ENCODE measurements at places on chromosomes 11 and 22.

DNA sequence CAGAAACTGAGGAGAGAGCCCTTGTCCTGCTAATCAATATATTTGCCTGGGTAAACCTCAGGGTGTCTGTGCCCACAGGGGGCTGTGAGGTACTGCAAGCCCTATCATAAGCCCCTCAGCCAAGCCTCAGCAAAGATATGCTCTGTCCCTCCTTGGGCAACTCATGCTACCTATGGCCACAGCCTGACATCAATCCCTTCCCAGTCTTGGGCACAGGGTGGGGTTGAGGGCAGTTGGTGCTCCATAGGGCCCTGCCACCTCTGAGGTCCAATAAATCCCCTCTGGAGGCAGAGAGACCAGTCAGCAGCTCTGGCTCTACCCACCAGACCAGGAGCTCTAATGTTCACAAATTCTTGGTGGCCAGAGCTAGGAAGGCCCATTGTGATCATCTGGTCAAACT is 23.8 kb downstream of the TPBGL start:
- DNase-seq, result no peak

DNA sequence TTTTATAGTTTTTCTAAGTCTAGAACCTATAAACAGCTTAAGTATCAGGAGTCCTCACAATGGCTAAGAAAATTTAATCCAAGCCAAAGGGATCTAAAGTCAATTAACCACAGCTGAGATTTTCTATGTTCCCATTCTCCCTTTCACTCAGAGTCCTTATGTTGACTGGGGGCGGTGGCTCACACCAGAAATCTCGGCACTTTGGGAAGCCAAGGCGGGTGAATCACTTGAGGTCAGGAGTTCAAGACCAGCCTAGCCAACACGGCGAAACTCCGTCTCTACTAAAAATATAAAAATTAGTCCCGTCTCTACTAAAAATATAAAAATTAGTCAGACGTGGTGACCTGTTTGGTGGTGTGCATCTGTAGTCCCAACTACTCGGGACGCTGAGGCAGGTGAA is 6.9 kb downstream of the RDX start:
- no peak for DNase-seq

GRCh38 chr11:46047520-46047919 is 73.7 kb downstream of the PHF21A start:
- DNase-seq, result no peak

DNA sequence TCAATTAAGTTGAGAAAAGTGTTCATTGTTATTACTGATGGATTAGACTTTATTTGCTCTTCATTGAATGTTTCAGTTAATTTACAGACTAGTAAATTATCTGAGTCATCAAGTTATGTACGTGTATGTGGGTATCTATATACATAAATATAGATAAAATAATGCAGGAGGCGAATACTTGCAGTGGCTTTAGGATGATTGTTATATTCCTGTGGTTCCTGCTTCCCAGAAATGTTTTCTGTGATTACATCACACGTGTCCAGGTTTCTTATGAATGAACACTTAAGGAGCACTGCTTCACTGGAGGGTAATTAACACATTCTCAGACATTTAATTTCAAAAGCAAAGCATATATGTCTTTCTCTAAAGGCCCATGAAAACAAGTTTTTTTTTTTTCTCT is 28.4 kb downstream of the YAP1 start:
- no peak for DNase-seq

GRCh38 chr11:107276077-107276476 is 181.5 kb downstream of the CWF19L2 start:
- DNase-seq, result no peak

DNA sequence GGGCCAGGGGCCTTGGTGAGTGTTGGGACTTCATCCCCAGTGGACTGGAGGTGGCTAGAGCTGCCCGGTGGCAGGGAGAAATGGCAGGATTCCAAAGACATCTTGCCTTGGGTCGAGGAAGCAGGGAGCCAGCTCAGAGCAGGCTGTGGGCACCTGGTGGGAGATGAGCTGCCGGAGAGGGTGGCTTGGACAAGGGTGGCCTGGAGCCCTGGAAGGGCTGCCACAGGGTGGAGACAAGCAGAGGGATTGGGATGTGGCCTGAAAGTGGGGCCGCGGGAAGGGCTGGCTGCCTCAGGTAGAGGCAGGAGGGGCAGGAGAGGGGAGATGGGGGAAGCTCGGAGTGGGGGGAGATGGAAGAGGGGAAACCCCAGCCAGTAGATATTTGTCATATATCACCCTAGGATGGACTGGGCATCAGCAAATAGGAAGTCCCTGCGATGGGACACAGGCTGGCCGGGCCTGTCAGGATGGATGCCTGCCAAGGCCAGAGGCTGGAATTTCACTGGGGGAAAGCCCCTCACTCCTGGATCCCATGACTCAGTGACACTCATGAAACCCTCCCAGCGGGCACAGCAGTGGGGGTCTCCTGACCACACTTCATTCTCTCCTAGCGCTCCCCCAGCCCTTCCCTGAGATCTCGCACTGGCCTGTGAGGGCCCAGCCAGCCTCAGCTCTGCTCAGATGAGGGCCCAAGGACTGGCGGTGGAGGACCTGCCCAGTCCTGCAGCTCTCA is 72.0 kb upstream of the SHISAL1 start:
- DNase-seq, result no peak

DNA sequence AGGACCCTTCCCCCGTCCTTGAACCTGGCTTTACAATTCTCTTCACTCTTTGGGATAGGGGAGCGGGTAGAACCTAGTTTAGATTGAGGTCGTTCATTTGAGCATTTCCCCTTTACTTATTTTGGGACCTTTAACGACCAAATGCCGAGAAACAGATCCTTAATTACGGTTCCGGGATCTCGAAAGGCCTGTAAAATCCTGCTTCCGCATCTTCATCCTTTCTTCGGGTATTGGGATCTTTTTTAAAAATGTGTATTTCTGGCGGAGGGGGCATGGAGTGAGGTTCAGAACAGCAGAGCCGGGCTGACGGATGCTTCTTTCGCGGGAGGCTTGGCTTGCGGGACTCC is 395 bp upstream of the HIPK3 start:
- no peak for DNase-seq

DNA sequence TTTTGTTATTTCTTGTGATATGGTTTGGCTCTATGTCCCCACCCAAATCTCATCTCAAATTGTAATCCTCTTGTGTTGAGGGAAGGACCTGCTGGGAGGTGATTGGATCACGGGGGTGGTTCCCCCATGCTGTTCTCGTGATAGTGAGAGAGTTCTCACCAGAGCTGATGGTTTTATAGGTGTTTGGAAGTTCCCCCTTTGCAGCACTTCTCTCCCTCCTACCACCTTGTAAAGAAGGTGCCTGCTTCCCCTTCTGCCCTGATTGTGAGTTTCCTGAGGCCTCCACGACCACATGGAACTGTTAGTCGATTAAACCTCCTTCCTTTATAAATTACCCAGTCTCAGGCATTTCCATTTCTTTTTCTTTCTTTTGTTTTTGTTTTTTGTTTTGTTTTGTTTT is 24.4 kb upstream of the SIK2 start:
- DNase-seq, result no peak

DNA sequence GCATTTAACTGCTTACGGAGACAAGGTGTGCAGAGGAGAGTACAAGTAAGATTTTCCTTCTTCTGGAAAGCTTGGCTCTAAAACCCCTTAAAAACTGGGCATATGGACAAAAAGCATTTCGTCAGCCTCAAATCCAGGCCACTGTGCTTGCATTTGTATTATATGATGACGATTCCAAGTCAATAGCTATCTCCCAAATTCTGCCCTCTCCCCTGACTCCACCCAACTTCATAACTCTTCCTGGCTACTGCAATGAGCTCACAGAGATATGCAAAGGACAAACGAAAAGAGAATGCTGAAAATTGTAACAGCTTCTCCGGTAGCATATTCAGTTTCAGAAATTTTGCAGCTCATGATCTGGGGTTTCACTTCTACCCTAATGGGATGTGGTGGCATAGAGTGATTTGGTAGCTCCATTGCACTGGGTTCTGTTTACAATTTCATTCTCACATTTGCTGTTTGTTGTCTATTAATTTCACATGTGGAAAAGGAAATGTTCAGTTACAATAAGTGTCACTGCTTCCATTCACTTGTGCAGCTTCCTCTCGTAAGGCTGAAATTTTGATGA is 45.6 kb upstream of the CHRM4 start:
- no peak for DNase-seq

- no peak for DNase-seq
Measured at GRCh38 chr11:72591023-72591422, 83.2 kb downstream of the PDE2A start.

GRCh38 chr22:44074337-44074984 is 50.4 kb downstream of the PARVB start:
- peak; percentile 74 for DNase-seq

- DNase-seq, result no peak
Measured at GRCh38 chr11:64757549-64758329, 2.0 kb downstream of the PYGM start.

DNA sequence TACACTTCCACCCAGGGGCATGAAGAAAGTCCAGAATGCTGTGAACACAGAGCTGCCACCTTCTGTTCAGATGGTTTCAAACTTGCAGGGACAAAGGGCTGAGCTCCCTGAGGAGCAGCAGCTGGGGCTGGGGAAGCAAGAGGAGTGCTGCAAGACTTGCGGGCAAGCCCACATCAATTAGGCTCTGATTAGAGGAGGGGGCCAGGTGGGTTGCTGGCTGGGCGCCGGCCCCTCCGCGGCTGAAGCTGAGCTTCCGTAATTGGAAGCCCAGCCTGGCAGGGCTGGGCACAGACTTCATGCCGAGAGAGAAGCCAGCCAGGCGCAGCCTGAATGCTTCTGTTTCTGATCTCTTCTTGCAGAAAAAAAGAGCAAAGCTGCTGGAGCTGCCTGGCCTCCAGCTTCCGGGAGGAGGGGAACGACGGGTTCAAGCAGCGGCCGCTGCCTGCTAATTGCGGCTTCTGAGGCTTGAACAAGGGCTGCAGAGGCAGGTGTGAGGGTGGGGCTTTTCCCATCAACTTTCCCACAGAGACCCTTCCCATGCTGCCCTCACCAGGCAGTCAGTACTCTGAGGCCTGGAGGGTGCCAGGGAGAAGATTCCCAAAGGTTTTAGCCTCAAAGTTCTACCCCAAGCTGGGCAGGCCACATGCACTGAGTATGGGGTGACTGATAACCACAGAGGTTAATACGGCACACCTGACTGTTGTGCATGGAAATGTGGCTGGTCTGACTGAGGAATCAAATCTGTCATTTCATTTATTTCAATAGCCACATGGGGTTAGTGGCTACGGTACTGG is 91.1 kb upstream of the LMO1 start:
- no peak for DNase-seq

- DNase-seq, result no peak
Measured at GRCh38 chr11:69530278-69531070, 49.0 kb downstream of the LINC01488 start.

DNA sequence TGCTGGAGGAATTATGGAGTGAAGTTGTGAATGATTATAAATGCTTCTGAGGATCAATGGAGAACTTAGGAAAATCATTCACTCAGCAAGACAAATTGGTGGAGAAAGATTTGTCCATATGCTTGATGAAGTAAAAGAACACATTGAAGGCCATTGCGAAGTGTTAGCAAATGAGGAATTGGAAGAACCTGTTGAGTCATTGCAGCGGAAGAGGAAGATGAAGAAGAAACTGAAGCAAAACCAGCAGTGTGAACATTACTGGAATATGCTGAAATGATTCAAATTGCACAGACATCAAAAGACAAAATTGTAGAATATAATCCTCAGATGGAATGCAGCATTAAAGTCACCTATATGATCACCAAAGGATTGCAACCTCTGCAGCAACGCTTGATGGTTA is 168.1 kb downstream of the ADAMTS15 start:
- no peak for DNase-seq

DNA sequence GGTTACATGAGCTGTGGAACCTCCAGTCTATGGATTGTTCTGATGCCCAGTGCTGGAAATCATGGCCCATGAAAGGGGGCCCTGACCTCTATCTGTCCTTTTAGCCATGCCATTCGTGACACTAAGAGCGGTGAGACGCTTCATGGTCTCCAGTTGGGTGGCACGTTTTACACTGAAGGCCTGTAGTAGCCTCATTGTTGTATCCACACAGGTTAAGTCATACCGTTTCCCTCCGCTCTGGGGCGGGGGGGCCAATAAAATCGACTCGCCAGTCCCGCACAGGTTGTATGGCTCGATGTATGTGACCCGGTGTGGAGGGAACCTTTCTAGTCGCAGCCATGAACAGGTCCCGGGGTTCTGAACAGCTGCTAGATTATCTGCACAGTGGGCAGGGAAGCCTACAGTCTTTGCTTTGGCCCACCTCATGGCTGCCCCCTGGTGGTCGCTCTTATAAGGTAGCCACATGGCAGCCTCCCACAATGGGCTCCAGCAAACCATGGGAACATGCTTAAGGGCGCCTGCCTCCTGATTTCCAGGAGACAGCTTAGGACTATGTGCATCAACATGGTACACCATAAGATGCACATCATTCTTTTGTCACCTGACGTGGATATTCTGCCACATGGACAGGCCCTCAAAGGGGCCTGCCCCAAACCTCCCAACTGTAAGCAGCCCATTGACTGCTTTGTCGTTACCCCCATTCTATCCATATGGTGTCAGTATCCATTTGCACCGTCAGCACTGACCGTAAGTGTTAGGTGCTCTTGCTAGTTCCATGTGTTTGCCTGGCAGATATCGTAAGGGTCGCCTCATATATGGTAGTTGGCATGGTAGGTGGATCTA is 19.7 kb upstream of the APOL3 start:
- peak; percentile 89 for DNase-seq

- DNase-seq, result peak; percentile 20
Measured at GRCh38 chr22:39559456-39560105, 11.0 kb upstream of the CACNA1I start.

DNA sequence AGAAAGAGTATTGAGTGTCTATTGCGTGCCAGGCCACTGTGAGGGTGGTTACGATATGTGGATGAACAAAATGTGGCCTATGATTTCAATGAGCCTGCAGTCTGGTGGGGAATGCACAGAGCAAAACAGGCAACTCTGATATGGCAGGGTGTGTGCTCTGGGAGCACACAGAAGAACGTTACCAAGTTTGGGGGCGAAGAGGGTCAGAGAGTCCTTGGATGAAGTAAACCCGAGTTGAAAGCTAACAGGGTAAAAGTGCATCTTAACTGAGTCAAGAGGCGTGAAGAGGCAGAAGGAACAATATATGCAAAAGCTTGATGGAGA is 258 bp downstream of the CFAP68 start:
- no peak for DNase-seq

Measured in hematopoietic multipotent progenitor cell treated with erythropoietin and hydrocortisone succinate and interleukin-3 and kit ligand, for 15 days (in vitro differentiated cells).